H9 (cell line): ENCODE measurements at places on chromosomes 5 and 9. TPM values are rescaled to one million over a fixed set of nuclear protein-coding genes. Genes with fewer than 3 reads are reported as not detected.

Gene SLC1A3
- 18.4 and 18.6 TPM in 2 replicates for total RNA-seq

Gene GFI1B
- total RNA-seq = not detected in 2 replicates

- DNase-seq = no peak
- no peak overlapping the region for H3K4me3 ChIP-seq
- H3K36me3 ChIP-seq = no peaks in the 10 kb centered on the region
- H3K27ac ChIP-seq = no peak overlapping the region
- no peaks in the 10 kb centered on the region for H3K27me3 ChIP-seq
- no peaks in the 10 kb centered on the region for H3K4me1 ChIP-seq
Observed at GRCh38 chr5:50855001-50855400, 188.6 kb downstream of the PARP8 start.

DNA sequence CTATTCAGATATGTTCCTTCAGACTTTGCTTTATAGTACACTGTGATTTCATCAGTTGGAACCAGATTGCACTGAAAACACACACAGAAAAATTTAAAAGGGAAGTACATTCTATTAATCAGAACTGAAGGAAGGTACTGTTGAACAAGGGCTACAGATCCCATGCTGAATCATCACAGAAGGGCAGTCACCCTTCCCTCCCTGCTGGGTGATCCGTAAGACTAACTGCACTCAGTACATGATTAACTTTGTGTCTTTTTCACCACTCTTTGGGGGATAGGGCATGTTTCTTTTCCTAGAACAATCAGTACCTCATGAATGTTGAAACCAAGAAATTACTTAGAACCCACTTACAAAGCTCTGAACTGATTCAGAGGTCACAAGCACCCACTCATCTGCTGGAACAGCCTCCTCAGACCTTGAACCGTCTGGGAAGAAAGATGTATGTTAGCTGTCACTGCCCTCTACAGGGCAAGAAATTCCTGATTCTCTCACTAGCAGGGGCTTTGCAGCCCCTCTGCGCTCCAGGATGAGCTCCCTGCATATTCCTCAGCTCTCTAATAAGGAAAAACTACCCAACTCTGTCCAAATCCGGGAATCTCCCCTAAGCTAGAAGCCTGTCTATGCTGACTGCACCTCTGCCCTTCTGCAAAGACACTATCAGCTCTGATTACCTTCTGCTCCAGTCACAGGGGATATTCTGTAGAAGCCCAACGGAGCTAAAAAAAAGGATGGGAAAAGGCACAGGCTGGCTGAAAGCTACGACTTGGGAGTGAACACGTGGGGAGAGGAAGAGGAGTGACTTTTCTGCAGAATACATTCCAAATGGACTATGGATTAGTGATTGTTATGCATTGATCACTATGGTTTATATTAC lies 51.0 kb downstream of the IARS1 start:
- no peaks in the 10 kb centered on the region for H3K4me1 ChIP-seq
- peaks cover 95% of the 10 kb centered on the region for H3K36me3 ChIP-seq
- DNase-seq = no peak
- no peaks in the 10 kb centered on the region for H3K27me3 ChIP-seq
